Sigmoid colon (tissue), 7 donors: ENCODE measurements at places on chromosomes 12 and 14. TPM values are rescaled to one million over a fixed set of nuclear protein-coding genes. Genes with fewer than 3 reads are reported as not detected.
A peak's percentile ranks its signal among the peaks of the same experiment; 100 is the strongest.

DNA sequence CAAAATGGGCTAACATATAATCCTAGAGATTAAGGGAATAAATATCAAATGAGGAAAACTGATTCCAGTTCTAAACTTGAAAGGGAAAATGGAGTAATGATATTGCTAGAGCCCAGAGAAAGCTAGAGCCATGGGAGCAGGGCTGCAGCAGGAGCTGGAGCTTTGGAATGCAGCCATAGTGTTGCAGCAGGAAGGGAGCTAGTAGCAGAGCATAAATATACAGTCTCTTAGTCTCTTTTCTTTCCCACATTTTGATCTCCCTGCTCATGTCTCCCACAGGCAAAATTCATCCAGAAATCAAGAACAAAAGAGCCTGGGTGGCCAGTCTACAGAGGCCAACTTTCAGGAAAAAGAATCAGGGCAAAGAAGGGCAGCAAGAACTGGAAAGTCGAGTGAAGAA is 253.7 kb downstream of the ATXN7L3B start:
- DNase-seq: no peak
- H3K4me1 ChIP-seq: no peaks in the 10 kb centered on the region
- no peak overlapping the region for H3K27ac ChIP-seq
- H3K27me3 ChIP-seq: no peaks in the 10 kb centered on the region

- DNase-seq: no peak
- H3K4me3 ChIP-seq: no peak overlapping the region
- H3K4me1 ChIP-seq: no peaks in the 10 kb centered on the region
- H3K36me3 ChIP-seq: no peaks in the 10 kb centered on the region
- H3K27me3 ChIP-seq: no peaks in the 10 kb centered on the region
- H3K27ac ChIP-seq: no peak overlapping the region
Measured at GRCh38 chr12:18872770-18873169, 134.9 kb downstream of the CAPZA3 start.

FOXN4 gene
- not detected for total RNA-seq

DNA sequence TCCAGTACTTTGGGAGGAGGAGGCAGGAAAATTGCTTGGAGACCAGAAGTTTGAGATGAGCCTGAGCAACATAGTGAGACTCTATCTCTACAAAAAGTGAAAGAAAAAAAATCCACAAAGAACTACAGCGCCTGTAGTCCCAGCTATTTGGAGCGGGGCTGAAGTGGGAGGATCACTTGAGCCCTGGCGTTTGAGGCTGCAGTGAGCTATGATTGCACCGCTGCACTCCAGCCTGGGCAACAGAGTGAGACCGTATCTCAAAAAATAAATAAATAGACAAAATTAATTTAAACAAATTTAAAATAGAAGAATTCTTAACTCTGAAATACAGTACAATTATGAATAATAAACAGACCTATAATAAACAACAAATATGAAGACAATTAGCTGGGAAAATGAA is 40.9 kb downstream of the ATL1 start:
- H3K36me3 ChIP-seq: peaks cover 6% of the 10 kb centered on the region
- H3K27me3 ChIP-seq: no peaks in the 10 kb centered on the region
- no peak overlapping the region for H3K27ac ChIP-seq
- no peaks in the 10 kb centered on the region for H3K4me1 ChIP-seq

GRCh38 chr14:66330916-66331315 is 155.3 kb upstream of the CCDC196 start:
- H3K4me1 ChIP-seq: no peaks in the 10 kb centered on the region
- no peaks in the 10 kb centered on the region for H3K36me3 ChIP-seq
- no peak overlapping the region for H3K27ac ChIP-seq
- no peaks in the 10 kb centered on the region for H3K27me3 ChIP-seq

DNA sequence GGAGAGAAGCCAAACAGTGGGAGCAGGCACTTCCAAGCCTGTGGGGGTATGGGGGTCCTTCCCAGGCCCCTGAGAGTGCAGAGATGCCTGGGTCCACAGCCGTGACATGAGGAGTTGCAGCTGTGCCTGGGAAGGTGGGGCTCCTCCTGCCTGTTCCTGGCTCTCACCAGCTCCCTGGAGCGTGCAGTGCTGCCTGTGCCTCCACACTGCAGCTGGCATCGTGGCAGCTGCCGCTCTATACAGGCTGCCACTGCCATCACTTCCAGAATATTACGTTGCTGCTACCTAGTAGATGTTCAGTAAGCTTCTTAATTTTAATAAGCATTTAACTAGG is 223.7 kb downstream of the KCNC2 start:
- no peaks in the 10 kb centered on the region for H3K27me3 ChIP-seq
- H3K27ac ChIP-seq: no peak overlapping the region
- no peak overlapping the region for H3K4me3 ChIP-seq
- no peaks in the 10 kb centered on the region for H3K36me3 ChIP-seq
- DNase-seq: peak; percentile 46

- H3K36me3 ChIP-seq: no peaks in the 10 kb centered on the region
- peaks cover 6% of the 10 kb centered on the region for H3K27me3 ChIP-seq
- no peak overlapping the region for H3K4me3 ChIP-seq
- no peaks in the 10 kb centered on the region for H3K4me1 ChIP-seq
- no peak overlapping the region for H3K27ac ChIP-seq
- DNase-seq: peak; percentile 40
Measured at GRCh38 chr12:47939009-47939601, 24.3 kb upstream of the TMEM106C start.

DNA sequence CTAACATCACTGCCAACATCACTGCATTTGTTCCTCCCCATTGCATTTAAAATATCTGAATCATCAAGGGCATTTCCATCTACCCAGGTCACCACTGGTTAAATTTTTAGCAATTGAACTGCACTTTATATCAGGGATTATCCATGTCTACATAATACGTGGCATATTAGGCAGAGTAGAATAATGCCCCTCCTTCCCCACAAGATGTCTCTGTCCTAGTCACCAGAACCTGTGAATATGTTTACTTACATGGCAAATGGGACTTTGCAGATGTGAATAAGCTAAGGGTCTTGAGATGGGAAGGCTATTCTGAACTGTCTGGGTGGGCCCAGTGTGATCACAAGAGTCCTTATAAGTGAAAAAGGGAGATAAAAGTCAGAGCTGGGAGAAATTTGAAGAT is 181.7 kb upstream of the ARID2 start:
- no peaks in the 10 kb centered on the region for H3K27me3 ChIP-seq
- H3K27ac ChIP-seq: no peak overlapping the region
- H3K4me3 ChIP-seq: no peak overlapping the region

GRCh38 chr14:23681337-23681736 is 45.2 kb downstream of the DHRS2 start:
- no peak overlapping the region for H3K4me3 ChIP-seq
- no peaks in the 10 kb centered on the region for H3K27me3 ChIP-seq
- no peaks in the 10 kb centered on the region for H3K36me3 ChIP-seq
- no peak overlapping the region for H3K27ac ChIP-seq
- no peak for DNase-seq

DNA sequence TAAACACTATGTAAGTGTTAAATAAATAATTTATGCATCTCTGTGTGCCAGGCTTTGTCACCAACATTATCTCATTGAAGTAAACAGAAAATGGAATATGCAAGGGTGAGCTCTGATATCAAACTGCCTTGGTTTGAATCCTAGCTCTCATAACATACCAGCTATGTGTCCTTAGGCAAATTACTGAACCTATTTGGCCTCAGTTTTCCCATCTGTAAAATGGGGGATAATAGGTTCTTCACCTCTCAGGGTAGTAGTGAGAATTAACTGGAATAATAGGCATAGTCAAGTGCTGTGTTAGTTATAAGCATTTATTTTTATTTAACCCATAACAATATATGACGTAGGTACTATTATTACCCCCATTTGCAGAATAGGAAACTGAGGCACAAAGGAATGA is 190.8 kb upstream of the SRRM4 start:
- no peaks in the 10 kb centered on the region for H3K4me1 ChIP-seq
- no peak overlapping the region for H3K27ac ChIP-seq
- no peak for DNase-seq

P2RX2 gene
- 1.4 TPM for total RNA-seq
